EL (cell line): ENCODE measurements at places on chromosomes 1 and 21.
A peak's percentile ranks its signal among the peaks of the same experiment; 100 is the strongest.

DNA sequence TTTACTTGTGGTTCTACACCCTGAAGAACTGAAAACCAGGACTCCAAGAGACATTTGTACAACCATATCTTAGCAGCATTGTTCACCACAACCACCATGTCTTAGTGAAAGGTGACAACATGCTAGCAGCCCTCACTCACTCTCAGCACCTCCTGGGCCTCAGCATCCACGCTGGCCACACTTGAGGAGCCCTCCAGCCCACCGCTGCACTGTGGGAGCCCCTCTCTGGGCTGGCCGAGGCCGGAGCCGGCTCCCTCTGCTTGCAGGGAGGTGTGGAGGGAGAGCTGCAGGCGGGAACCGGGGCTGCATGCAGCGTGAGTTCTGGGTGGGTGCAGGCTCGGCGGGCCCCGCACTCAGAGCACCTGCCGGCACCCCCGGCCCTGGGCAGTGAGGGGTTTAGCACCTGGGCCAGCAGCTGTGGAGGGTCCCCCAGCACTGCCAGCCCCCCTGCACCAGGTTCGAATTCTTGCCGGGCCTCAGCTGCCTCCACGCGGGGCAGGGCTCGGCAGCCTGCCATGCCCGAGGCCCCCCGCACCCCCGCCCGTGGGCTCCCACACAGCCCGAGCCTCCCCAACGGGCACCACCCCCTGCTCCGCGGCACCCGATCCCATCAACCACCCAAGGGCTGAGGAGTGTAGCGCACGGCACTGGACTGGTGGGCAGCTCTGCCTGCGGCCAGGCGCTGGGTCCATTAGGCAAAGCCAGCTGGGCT lies 9.2 kb downstream of the C1orf159 start:
- no peak for DNase-seq

DNA sequence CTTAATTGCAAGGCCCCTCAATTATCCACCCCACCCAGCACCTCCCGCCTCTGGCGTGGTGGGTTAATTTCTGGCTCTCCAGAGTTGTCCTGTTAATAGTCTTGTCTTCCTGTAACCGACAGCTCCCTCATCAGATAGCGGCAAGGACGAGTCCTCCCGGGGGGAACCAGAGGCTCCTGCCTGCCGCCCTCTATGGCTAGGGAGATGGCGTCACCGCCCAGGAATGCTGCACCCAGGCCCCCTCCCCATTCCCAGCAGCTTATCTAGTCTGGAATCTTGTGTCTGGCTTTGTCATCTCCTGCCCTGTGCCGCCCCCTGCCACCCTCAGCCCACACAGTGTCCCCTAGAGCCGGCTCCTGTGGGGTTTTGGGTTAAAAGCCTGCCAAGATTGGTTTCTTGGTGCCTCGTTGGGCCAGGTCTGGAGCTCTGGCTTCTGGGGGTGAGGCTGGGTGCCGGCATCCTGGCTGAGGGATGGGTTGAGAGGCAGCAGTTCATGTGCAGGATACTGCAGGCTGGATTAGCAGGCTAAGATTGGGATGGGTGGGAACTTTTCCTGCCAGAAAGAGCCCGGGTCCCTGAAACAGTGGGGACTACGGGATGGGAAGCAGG lies 48.8 kb downstream of the EDN2 start:
- DNase-seq = peak; percentile 29

- DNase-seq = peak; percentile 60
These were observed 67.2 kb downstream of the TTLL7 start for GRCh38 chr1:83931658-83932253.

DNA sequence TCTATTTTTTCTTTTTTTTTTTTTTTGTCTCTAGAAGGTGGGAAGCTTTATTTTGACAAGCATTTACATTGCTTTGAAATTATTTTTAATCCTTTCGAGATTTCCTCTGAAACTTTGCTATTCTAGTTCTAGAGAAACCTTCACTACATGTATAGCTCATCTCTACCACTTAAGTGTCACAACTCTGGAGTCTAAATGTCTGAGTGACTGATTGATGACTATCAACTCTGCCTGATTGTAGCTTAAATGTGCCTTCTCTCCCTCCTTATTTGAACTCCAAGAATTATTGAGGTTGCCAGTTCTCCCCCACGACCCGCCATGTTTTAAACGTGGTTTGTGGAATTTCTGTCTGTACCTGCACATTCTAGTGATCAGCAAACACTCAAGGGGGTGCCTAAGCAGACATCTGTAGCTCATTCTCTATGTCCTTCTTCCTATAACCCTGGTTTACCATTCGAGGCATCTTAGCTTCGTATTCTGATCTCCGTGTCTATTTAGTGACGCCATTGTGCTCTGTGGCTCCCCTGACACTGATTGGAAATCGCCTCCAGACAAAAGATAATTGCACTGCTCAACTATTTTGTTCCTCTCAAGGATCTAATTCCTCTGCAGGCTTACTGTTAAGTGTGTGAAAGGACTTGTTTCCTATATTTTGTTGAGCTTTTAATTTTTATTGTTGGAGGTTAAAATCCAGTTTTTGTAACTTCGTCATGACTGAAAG lies 1570.6 kb downstream of the BRINP3 start:
- DNase-seq = no peak

GRCh38 chr1:242425232-242425631 lies 99.3 kb downstream of the PLD5 start:
- DNase-seq = peak; percentile 4

GRCh38 chr1:201528631-201529252 lies 10.2 kb upstream of the NAV1 start:
- peak; percentile 36 for DNase-seq

GRCh38 chr1:78333502-78333901 lies 157.3 kb upstream of the PTGFR start:
- DNase-seq = peak; percentile 8

DNA sequence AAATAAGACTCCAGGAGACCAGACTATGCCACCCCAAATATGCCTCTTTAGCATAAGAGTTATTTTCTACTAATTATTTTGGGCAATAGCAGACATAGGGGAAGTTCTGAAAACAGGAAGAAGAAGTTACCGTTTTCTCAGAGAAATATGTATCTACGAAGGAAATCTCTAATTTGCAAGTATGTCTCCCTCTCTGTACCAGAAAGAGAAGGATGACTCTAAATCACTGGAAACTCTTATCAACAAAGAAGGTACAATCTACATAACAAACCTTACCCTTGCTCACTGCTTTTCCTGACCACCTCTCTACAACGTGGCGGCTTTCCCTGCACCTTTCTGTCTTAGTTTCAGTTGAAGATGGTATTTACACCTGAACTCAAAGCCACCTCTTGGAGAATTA lies 49.0 kb downstream of the OMA1 start:
- no peak for DNase-seq

DNA sequence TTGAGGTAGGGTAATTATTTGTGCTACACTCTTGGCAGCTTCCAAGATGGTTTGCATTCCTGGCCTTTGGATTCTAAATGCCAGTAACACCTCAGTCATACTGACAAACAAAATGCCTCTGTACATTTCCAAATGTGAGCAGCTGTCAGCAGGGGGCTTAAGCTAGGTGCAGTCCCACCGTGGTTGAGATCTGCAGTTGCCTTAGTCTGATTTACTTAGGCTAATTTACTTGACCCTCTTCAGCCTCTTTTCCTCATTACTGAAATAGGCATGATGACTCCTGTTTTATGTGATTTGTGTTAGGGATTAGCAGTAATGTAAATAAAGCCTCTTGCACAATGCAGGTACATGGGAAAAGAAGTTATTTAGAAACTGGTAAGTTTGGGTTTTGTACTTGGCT lies 13.5 kb upstream of the SPATA1 start:
- no peak for DNase-seq

DNA sequence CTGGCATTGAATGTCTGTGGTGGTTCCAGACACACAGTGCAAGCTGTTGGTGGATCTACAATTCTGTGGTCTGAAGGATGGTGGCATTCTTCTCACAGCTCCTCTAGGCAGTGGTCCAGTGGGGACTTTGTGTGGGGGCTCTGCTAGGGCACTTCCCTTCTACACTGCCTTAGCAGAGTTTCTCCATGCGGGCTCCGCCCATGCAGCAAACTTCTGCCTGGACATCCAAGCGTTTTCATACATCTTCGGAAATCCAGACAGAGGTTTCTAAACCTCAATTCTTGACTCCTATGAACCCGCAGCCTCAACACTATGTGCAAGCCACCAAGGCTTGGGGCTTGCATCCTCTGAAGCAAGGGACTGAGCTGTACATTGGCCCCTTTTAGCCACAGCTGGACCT lies 43.0 kb downstream of the RGS18 start:
- DNase-seq = no peak

GRCh38 chr1:24248859-24249258 lies 61.8 kb upstream of the IFNLR1 start:
- DNase-seq = no peak

- DNase-seq = no peak
These were observed 52.0 kb upstream of the GADD45A start for GRCh38 chr1:67632811-67633655.

DNA sequence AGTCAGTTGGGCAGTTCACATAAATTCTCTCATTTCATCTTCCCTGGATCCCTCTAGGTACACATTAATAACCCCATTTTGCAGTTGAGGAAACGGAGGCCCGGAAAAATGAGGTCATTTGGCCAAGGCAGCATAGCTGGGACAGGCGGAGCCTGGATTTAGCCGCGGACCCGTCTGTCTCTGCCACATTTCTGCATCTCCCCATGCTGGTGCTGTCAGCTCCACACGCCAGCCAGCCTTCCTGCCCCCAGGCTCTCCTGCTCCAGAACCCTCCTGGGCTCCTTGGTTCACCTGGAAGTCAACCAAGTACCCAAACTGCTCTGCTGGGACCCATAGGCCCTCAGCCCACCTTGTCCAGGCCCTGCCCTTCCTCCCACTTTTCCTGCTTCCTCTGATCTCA lies 7.6 kb downstream of the FOXO6 start:
- DNase-seq = no peak

DNA sequence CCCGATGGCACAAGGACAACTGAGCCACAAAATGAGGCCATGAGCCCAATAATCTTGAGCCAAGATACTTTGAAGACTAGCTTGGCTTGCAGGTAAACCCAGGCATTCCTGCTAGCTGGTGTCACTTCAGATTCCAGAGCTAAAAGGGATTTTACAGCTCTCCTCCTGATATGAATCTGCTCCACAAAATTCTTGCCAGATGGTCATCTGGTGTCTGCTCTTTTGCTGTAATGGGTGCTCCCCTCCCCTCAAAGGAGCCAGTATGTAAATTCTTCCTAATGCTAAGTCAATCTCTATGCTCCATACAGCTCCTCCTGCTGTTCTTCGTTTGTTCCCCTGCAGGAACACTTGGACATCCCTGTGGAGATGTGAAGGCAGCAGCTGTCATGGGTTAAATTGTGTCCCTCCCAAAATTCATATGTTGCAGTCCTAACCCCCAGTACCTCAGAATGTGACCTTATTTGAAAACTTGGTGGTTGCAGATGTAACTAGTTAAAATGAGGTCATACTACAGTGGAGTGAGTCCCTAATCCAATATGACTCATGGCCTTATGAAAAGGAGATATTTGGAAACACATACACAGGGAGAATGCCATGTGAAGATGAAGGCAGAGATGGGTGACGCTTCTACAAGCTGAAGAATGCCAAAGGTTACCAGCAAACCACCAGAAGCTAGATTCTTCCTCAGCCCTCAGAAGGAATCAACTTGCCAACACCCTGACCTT lies 180.6 kb upstream of the PALMD start:
- DNase-seq = peak; percentile 96

DNA sequence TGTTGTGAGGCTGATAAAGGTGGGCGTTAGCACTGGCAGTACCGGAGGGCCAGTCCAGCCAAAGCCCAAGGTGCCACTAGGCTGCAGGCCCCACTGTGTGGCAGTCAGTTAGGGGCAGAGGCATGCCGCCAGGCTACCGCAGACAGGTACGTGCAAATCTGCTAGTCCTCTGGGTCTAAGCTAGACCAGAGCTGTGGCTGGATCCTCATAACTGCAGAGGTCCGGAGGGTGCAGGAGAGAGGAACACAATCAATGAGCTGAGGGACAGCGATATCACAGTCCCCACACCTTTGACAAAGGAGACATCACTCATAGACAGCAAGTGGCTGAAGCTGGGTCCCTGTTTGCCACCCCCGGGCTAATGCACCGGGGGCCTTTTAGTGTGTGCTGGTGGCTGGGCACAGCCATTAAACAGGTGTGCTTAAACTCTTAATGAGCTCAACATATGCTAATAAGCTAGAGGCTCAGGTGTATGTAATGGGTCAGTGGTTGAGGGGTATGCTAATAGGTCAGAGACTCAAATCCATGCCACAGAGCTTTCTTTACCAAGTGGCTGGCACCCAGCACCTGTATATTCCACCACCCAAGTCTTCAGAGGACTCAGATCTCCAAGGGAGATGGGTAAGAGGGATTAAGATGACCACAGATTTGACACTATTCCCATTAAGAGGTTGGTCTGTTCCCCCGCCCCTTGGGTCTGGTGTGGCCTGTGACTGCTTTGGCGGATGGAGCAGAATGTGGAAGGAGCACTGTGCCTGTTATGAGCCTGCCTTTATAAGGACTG lies 82.0 kb downstream of the GLIS1 start:
- DNase-seq = no peak

DNA sequence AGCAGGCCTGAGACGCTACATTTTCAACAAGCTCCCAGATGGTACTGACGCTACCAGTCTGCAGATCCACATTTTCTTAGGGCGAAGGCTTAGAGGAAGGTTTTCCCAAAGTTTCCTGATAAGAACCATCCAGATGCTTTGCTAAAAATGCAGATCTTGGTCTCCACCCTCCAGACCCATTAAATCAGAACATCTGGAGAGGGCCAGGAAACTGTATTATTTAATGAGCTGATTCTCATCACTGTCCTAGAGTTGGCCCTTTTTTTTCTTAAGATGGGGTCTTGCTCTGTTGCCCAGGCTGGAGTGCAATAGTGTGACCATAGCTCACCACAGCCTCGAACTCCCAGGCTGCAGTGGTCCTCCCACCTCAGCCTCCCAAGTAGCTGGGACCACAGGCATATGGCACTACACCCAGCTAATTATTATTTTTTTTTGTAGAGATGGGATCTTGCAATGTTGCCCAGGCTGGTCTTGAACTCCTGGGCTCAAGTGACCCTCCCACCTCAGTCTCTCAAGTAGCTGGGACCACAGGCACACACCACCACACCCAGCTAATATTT lies 67.2 kb upstream of the EFHD2 start:
- no peak for DNase-seq

DNA sequence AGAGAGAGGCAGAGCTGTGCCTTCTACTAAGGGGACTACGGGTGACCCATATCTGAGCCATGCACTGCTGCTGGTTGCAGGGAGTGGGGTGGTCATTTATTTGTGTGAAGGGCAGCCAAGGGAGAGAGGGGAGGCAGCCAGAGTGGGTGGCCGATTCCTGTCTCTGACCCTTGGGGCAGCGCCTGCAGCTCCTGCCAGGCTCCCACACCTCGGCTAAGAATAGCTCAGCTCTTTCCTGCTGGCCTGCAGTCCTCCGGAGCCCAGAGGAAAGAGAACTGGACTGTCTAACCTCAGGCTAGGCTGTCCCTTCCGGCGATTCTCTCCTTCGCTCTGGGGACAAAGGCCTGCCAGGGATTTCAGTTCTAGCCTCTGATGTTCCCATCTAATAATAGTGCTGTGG lies 11.6 kb upstream of the CD34 start:
- DNase-seq = no peak

DNA sequence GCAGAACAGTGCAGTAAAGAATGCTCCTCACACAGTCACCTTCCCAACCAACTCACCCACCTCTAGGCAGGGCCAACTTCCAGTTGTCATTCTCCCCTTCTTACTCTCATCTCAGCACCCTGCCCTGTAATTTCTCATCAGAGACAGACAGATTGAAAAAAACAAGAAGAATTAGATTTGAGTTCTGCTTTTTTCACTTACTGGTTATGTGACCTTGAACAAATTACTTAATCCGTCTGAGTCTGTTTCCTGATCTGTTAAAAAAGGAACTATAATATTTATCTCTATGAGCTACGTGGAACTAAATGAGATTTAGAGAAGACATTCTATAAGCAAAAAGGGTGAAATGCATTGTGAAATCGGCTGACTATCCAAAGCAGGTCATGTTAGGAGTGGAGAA lies 330.3 kb downstream of the ZNF326 start:
- no peak for DNase-seq
